GOT3 (cell line): ENCODE measurements at places on chromosomes 3 and 15.

DNA sequence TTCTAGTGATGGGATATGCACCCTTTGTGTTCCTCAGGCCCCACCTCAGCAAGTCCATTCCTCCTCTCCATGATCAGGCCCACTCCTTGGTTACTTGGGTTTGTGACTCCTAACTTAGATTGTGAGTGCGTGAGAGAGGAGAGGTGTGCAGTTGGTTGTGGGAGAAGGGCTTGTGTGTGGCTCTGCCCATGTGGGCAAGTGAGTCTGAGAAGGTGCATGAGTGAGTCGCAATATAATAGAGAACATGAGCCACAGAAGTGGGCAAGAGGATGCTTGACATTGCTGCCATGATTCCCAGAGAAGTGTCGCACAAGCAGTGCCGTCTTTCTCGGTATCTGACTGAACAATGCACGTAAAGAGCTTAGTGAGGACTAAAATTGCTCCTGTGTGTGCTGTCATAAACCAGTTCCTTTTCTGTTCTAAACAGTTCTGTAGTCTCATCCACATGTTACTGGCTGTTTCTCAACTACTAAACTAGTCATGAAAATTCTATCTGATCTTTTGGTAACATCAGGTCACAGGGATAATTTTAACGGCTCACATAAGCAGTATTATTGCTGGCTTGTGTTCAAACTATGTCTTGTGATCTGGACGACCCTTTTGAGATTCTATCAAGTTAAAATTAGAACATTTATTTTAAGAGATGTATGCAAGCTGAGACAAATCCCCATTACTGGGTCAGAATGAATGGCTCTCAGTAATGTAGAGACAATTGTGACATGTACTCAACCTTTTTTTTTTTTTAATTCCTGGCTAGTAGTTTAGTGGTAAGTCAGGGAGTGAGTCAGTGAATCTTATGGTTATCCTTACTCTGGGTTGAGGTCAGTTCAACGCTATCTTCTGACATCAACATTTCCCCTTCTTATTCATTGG lies 25.6 kb downstream of the GYG1 start:
- DNase-seq = no peak

GRCh38 chr3:150370122-150370602 lies 37.9 kb upstream of the TSC22D2 start:
- peak; percentile 63 for DNase-seq

GRCh38 chr3:60313951-60314461 lies 937.2 kb downstream of the FHIT start:
- no peak for DNase-seq

- no peak for DNase-seq
These were observed 130.8 kb upstream of the CCNL1 start for GRCh38 chr3:157290766-157291165.

DNA sequence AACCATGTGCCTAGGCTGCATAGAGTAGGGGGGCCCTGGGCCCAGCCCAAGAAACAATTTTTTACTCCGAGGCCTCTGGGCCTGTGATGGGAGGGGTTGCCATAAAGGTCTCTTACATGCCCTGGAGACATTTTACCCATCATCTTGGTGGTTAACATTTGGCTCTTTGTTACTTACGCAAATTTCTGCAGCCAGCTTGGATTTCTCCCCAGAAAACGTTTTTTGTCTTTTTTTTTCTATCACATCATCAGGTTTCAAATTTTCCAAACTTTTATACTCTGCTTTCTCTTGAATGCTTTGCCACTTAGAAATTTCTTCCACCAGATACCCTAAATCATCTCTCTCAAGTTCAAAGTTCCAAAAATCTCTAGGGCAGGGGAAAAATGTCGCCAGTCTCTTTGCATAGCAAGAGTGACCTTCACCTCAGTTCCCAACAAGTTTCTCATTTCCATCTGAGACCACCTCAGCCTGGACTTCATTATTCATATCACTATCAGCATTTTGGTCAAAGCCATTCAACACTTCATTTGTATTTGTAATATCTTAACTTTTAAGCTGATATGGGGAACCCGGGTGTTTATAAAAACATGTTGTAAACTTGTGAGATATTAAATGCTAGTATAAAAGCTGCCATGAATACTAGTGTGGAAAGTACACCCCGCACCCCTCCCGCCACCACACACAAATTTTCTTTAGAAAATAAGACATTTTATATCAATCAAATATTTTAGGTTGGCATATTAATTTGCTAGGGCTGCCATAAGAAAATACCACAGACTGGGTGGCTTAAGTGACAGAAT lies 56.0 kb upstream of the PLSCR4 start:
- DNase-seq = no peak

DNA sequence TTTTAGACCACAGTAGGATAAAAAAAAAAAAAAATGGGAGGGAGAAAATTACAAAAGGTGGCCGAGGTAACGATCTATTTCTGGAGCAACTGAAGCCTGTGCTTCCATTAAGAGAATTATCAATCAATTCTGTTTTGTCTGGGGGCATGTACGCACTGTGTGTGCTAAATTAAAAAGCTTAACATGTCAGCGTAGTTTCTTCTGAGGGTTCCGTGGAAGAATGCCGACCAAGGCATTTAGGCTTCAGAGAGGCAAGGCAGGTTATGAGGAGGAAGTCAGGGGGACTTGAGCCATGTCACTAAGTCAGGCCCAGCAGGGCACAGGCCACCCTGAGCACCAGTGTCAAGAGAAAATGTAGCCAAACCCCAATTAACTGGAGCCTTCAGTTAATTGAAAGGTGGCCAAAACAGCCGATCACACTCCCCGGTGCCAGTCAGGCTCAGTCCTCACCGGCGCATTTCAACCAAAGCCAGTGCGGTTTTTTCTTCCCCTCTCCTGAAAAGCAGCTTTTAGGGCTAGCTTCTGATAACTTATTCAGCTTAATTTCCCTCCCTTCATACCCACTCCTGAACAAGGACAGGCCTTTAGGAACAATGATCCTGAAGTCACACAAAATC lies 113.9 kb downstream of the MEGF11 start:
- no peak for DNase-seq

DNA sequence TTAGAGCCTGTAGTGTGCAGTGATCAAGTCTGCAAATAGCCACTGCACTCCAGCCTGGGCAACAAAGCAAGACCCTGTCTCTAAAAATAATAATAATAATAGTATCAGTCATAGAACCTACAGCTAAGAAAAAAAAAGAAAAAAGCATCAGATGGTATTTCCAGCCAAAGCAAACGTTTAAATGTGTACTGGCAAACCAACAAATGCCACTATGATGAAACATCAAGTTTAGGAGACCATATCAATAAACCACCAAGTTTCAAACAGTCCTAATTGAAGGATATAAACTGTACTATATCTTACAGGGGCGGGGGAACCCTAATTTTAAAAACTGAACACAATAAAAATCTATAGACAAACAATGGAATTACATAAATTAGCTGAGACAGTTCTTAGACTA lies 6.4 kb downstream of the UBP1 start:
- no peak for DNase-seq

- DNase-seq = no peak
These were observed 158.2 kb downstream of the TP63 start for GRCh38 chr3:189789432-189789831.
